Common myeloid progenitor, CD34-positive (primary cell): ENCODE measurements at places on chromosomes 16 and 17.

DNA sequence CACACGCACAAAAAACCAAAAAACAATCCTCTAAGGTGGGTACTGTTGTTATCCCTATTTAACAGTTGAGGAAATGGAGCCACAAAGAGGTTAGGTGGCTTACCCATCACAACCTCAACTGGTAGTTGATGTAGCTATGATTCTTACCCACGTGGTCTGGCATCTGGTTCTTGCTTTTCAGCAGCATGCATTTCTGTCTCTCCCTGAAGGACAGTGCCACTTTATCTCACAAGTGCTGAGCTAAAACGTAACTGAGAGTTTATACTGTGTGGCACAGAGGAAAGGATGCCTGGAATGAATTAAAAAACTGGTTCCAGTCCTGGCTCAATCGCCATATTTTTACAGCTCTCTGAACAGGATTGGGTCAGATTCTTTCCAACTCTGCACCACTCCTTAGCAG, 1.9 kb upstream of the CORO6 start:
- DNase-seq: no peak

DNA sequence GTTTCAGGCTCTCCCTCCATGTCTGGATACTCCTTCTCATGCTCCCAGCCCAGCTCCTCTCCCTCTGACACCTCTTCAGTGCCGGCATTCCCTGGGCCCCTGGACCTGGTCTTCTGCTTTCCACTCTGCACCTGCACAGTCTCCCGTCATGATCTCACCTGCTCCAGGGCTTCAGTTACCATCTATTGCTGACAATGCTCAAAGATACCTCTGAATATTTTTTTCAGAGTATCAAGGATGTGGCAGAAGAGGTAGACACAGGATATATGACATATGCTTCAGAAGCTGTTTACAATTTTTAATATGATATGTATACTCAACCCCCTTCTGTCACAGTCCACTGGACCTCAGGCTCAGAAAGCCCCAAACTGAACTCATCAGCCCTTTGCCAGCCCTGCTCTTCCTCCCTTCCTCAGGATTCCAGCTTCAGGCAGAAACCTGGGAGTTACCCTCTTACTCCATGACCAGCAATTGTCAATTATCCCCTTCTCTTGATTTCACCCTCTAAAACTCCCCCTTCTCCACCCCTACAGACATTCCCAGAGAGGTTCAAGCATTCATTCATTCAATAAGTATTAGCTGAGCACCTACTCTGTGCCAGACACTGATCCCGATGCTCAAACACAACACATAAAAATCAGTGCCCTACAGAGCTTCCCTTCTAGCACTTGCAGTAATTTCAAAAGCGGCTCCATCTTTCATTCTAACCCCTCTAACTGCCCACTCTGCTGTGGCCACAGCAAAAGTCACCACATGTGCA, 7.8 kb upstream of the MLLT6 start:
- DNase-seq: no peak

- no peak for DNase-seq
These were observed 125.6 kb downstream of the KIF2B start for GRCh38 chr17:53948323-53948722.

- no peak for DNase-seq
These were observed 456 bp downstream of the SMURF2 start for GRCh38 chr17:64661726-64661975.

DNA sequence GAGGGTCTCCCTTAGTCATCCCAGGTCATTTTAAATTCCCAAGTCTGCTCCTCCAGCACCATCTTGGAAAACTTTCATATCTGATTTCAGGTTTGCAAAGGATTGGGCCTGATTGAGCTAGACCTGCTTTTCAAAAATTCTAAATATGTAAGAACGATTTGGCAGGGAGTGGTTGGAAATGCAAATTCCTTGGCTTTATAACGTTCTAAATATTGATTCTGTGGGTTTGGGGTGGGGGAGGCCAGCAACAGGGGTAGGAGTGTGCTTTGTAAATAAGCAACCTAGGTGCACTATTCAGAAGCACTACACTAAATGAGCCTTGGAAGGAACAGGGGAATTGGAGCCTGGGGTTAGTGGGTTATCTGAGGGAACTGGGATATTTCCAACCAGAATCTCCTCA, 47.9 kb downstream of the TMEM114 start:
- no peak for DNase-seq

DNA sequence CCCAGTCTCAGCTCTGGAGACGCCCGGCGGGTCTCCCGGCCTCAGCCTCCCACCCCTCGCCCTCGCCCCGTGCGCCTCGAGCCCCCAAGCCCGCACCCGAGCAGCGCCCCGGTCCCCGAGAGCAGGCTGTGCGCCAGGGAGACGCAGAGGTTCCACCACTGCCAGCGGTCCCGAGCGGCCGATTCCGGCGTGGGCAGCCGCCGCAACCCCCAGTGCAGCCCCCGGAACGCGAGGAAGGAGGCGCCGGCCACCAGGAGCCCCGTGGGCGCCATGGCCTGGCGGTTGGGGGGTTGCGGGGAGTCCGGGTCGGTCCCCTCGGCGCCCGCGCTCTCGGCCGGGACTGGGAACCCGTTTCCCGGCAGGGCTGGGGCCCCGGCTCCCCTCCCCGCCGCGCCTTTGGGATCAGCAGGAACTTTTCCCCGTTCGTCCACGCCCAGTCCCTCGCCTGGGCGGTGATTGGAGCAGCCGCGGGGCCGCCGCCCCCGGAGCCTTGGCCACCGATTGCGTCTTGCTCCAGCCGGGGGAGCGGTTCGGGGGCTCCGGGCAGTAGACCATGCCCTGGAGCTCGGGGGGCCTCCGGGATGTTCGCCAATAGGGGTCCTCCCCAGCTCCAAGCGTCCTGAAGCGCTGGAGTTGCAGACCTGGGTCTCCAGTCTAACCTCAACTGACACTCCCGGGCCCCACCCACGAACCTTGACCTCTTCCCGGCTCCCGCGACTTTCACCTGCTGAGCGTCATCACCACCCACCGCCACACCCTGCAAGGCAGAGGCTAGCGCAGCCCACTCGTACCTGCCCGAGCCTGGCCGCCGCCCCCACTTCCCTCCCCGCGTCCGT, at the start of gene TLCD2:
TLCD2 (minus strand) TSS at position 407 of the 836 bp plus-strand sequence; CDS start at position 272, 135 bp downstream.
- DNase-seq: no peak

- no peak for DNase-seq
These were observed 132.1 kb downstream of the HS3ST4 start for GRCh38 chr16:25823891-25824290.

- no peak for DNase-seq
These were observed 61.8 kb downstream of the TUBD1 start for GRCh38 chr17:59830846-59831486.
